ENCODE measurements at places on chromosomes 11 and 22. TPM values are rescaled to one million over a fixed set of nuclear protein-coding genes. Genes with fewer than 3 reads are reported as not detected.

Gene ARHGEF17
- total RNA-seq: 41.6 TPM

DNA sequence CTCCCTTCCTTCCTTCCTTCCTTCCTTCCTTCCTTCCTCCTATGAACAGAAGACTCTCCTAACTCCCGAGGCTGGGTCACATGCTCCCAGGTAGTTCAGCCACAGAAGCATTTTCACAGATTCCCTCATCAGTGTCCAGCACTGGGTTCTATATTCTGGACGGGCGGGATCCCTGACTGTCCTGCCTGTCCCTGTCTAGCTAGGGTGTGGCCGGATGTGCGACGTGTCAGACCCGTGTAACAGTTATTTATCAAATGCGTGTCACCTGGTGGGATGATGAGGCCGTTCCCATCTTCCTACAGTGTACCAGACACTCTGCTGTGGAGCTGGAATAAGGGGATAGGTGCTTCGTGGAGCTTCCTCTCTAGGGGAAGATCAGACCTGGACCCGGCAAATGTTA, 901.0 kb downstream of the BRD1 start:
- no peaks in the 10 kb centered on the region for H3K27me3 ChIP-seq
- H3K4me1 ChIP-seq: no peaks in the 10 kb centered on the region
- peak; percentile 9 for DNase-seq
- H3K4me3 ChIP-seq: no peak overlapping the region

Gene TRPM5
- total RNA-seq: not detected

DNA sequence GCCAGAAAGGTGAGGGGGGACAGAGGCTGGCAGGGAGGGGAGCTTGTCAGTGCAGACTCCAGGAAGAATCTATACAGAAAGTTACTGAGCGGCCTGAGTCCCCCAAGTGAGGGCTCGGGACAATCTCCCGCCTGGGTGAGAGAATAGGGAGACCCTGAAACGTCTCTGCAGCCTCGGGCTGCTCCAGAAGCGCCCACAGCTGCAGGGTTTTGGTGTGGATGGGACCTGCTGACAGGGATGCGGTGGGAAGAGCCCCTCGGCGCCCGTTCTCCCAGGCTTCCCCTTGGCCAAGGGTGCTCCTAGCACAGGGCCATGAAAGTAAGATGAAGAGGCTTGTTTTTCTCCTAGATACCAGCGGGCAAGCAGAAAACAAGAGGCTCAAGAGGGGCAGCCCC, 743 bp upstream of the RCE1 start:
- peaks cover 23% of the 10 kb centered on the region for H3K36me3 ChIP-seq
- peaks cover 39% of the 10 kb centered on the region for H3K4me1 ChIP-seq
- peak overlapping the region; percentile 91 for H3K4me3 ChIP-seq
- H3K27ac ChIP-seq: peak overlapping the region; percentile 97
- no peak for DNase-seq
- no peaks in the 10 kb centered on the region for H3K27me3 ChIP-seq

- no peak for DNase-seq
- H3K27ac ChIP-seq: no peak overlapping the region
- H3K4me3 ChIP-seq: no peak overlapping the region
- H3K4me1 ChIP-seq: no peaks in the 10 kb centered on the region
Observed at GRCh38 chr11:60658409-60658808, 41.0 kb upstream of the MS4A8 start.
